HT1080 (cell line): ENCODE measurements at places on chromosomes 5 and 9. TPM values are rescaled to one million over a fixed set of nuclear protein-coding genes. Genes with fewer than 3 reads are reported as not detected.

DNA sequence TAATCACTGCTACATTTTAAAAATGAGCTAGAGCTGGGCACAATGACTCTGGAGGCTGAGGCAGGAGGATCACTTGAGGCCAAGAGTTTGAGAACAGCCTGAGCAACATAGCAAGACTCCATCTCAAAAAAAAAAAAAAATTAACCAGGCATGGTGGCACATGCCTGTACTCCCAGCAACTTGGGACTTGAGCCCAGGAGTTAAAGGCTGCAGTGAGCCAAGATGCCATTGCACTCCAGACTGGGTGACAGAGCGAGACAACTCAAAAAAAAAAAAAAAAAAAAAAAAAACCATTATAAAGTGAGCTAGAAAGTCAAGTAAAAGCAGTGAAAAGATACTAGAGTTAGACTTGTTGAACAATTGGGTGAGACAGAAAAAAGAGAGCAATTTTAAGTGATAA, 28.2 kb downstream of the FEM1C start:
- DNase-seq: no peak

GRCh38 chr9:114282104-114282485, 40.8 kb upstream of the ORM1 start:
- no peak for DNase-seq

DNA sequence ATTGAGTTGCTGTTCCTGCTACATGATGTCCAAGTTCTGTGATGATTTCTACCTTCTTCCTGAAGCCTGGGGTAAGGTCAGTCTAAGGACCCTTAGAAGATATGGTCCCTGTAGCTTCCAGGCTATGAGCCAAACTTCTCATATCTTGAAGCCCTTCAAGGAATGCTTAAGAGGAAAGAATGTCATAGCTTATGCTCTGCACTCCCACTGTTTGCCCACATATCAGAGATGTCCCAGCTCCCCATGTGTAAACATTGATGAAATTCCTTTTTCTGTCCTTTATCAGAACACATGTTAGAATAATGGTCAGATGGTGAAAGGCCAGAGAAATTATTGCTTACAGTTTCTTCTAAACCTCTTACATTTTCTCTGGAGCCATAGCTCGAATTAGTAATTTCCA, 41.4 kb upstream of the RUSC2 start:
- DNase-seq: no peak

DNA sequence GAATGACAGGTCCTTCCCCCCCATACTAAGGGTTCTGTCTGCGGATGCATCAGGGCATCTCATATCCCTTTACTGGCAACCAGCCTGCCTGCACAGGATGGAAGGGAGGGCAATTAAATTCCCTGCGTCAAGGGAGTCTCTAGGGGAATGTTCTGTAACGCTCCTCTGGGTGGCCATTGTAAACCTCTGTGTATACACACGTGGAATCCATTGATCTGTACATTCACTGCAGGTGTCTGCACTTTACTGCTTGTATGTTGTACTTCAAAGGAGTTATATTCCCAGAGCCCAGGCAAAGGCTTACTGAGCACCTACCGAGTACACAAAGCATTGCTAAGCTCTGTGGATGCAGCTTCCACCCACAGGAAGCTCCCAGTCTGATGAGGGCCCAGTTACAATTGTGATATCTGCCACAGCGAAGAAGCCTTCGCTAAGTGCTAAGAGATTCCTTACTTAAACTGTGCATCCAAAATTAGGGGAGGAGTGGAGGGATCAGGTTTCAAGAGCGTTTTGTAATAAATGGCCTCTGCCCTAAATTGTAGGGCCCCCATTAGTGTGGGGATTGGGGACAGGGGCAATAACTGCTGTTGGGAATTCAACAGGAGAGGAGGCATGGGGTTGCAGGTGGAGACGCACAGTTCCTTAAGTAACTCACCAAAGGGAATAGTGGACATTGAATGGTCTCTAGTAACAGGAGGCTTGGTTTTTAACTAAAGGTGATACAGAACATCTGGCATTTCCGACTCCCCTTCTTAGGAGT, 1.5 kb upstream of the RETREG1 start:
- DNase-seq: no peak

- DNase-seq: no peak
These were observed 298.7 kb upstream of the KCNN2 start for GRCh38 chr5:114062932-114063867.

GRCh38 chr5:62731022-62731421, 152.4 kb downstream of the LRRC70 start:
- peak; percentile 25 for DNase-seq

DNA sequence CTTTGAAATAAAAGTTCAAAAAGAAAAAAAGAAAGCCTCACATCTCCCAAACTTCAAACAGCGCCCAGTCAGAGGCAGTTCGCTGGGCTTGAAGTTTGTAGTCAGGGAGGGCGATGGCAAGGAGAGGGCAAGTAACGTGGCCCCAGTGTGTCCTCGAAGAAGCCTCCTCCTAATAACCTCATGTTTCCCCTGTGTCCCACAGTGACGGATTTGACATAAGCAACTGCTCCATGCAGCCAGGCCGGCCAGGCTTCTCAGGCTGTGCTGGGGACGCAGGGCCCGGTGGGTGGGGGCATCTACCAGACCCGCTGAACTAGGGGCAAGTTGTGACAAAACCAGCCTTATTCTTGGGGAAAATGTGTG, 172.2 kb downstream of the ERCC6L2 start:
- no peak for DNase-seq

Gene ERGIC1
- total RNA-seq: 125 and 169 TPM in 2 replicates

Gene EPB41L4B
- 3.3 and 3.6 TPM in 2 replicates for total RNA-seq

Gene GABRA1
- not detected in 2 replicates for total RNA-seq

Gene PCDHA1
- 0.03 and 0.23 TPM in 2 replicates for total RNA-seq
